Suprapubic skin (tissue), 4 donors: ENCODE measurements at places on chromosomes 5 and 9.

- DNase-seq = no peak
These were observed 284.8 kb downstream of the PDE4D start for GRCh38 chr5:59608745-59609144.

- no peak for DNase-seq
These were observed 259.5 kb downstream of the GAS1 start for GRCh38 chr9:86687788-86688187.

- DNase-seq = no peak
These were observed 40.0 kb upstream of the MYO10 start for GRCh38 chr5:16975950-16976624.

DNA sequence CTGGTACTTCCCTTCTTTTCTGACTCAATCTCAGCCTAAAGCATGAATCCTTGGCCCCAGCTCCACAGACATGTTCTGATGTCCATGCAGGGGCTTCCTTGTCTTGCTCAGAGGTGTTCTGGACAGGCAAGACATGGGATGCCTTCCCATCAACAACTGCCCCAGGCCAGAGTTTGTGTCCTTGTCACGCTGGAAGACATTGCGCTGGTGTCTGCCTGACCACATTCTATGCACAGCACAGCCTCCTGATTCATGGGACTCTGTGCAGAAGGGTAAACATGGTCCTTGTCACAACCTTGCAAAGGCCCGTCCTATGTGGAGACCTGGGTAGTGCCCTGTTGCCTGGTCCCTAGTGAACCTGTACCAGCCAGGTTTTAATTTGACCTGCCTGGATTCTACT is 212.2 kb downstream of the FSTL4 start:
- no peak for DNase-seq

DNA sequence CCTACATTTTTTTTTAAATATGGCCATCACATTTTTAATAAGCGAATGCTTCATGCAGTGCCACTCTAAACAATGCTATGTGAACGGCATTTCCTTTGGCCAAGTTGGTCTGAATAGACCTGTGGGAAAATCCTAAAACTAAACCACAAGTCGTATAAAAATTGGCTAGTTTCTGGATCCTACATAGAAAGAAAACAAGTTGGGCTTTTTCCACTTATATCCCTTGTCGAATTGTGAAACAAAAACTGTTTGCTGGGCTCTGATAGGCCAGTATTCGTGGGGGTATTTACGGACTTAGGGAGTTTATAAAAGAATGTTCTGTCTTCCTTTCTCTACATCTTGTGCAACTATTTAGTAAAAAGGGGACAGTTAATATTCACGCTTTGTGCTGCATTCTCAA is 153.1 kb upstream of the KLF9 start:
- no peak for DNase-seq

- DNase-seq = peak; percentile 64
These were observed 11.8 kb downstream of the ITGA1 start for GRCh38 chr5:52799358-52799982.

DNA sequence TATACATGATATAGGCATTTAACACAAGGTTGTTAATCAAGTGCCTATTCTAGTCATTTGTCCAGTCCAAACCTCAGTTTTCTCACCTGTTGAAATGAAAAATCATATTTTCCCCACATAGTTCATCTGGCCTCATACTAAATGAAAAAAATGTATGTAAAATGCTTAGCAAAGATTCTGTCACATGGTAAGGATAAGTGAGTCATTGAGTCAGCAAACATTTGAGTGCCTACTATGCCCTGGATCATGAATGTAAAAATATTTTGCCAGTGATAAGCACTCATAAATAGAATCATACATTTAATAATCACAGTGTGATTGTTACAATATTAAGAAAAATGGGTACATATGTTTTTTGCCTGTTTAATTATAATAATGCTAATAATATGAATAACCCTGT is 181.2 kb upstream of the PAPPA start:
- no peak for DNase-seq
